ENCODE measurements at places on chromosomes 11 and 22. TPM values are rescaled to one million over a fixed set of nuclear protein-coding genes. Genes with fewer than 3 reads are reported as not detected.

Gene CADM1
- 57.9 TPM for total RNA-seq

Gene DEFB131B
- total RNA-seq: not detected

Gene DCDC1
- total RNA-seq: 1.2 TPM

Gene ARL2
- 79.9 TPM for total RNA-seq

Gene NXPE1
- not detected for total RNA-seq

Gene SH3BP1
- 31.9 TPM for total RNA-seq

Gene TMEM132A
- total RNA-seq: 193 TPM

Gene CD44
- total RNA-seq: 2.9 TPM

Gene DNHD1
- total RNA-seq: 14.3 TPM

Gene SCGB1D2
- total RNA-seq: not detected

Gene VWA5A
- total RNA-seq: 13.4 TPM

Measured in mesothelial cell of epicardium (in vitro differentiated cells).